Natural killer cell (primary cell): ENCODE measurements at places on chromosomes 2 and 18. TPM values are rescaled to one million over a fixed set of nuclear protein-coding genes. Genes with fewer than 3 reads are reported as not detected.

The CNOT11 gene
- 46.0 TPM for total RNA-seq

The RPRD1A gene
- total RNA-seq, result 20.4 TPM

The TGFA gene
- total RNA-seq, result 13.3 TPM

The SKOR2 gene
- not detected for total RNA-seq

The ONECUT2 gene
- total RNA-seq, result not detected

The CASP8 gene
- total RNA-seq, result 347 TPM

The FBLN7 gene
- total RNA-seq, result 0.48 TPM

The TSHZ1 gene
- 51.6 TPM for total RNA-seq

The TEKT4 gene
- total RNA-seq, result not detected

The OR6B2 gene
- not detected for total RNA-seq

The LRP2 gene
- not detected for total RNA-seq

The CFC1 gene
- not detected for total RNA-seq

The ARHGAP15 gene
- total RNA-seq, result 165 TPM

GRCh38 chr2:133240491-133241223 is 327.6 kb downstream of the NCKAP5 start:
- no peak for DNase-seq

- peak; percentile 82 for DNase-seq
Measured at GRCh38 chr2:84846041-84846663, 34.7 kb downstream of the TRABD2A start.

DNA sequence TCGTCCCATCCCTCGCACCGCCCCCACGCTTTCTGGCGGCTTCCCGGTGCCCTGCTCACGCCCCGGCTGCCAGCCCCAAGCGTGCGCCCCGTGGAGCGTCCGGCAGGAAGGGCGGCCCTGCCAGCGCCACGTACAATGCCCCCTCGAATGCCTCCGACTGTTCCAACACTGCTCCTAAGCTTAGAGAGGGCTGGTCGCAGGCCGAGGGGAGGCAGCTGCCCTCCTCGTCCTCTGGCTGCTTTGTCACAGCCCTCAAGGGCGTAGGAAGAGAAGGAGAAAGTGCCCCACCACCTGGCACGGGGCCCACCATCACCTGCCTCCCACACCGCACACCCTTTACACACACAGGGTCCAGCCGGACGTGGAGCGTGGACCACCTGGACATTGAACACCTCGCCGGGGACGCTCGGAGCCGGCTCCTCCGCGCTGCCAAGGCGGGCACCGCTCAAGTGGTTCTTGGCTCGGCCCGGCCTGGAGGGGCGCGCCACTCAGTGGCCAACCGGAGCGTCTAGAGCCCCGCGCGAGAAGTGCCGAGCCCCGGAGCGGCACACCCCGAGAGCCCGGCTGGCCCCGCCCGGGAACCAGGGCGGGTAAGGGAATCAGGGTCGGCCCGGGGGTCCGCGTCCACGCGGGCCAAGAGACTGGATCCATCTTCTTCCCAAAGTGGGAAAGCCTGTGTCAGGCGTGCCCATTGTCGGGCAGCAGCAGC is 830 bp downstream of the DNER start:
- DNase-seq, result peak; percentile 3

DNA sequence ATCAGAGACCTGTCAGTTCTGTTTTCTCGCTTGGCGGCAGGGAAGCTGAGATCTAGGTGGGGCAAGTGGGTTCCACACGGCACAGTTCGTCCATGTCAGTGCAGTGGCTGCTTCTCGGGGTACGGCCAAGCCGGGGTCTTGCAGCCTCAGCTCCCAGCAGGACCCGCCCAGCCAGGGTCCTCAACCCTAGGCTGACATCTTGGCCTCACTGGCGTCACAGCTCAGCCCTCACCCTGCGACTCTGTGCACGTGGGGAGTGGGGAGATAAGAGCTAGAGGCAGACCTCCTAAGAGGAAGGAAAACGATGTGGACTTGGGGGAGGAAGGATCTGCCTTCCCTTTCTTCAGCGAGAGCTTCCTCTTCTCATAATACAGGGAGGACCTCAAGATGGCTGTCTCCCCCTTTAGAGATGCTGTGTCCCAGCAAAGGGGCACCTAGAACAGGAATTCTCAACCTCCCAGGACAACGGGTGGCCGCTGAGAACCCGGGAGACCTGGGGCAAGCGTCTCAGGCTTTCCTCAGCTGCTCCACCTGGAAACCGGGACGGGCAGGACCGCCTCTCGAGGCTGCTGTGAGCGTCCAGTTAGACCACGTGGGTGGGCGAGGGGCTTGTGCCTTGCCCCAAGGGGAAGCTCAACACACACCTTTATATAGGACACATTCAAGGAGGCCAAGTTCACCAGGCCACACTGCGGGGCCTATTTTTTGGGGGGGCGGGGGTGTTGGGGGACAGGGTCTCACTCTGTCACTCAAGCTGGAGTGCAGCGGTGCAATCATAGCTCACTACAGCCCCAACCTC is 23.5 kb upstream of the KLF11 start:
- no peak for DNase-seq

DNA sequence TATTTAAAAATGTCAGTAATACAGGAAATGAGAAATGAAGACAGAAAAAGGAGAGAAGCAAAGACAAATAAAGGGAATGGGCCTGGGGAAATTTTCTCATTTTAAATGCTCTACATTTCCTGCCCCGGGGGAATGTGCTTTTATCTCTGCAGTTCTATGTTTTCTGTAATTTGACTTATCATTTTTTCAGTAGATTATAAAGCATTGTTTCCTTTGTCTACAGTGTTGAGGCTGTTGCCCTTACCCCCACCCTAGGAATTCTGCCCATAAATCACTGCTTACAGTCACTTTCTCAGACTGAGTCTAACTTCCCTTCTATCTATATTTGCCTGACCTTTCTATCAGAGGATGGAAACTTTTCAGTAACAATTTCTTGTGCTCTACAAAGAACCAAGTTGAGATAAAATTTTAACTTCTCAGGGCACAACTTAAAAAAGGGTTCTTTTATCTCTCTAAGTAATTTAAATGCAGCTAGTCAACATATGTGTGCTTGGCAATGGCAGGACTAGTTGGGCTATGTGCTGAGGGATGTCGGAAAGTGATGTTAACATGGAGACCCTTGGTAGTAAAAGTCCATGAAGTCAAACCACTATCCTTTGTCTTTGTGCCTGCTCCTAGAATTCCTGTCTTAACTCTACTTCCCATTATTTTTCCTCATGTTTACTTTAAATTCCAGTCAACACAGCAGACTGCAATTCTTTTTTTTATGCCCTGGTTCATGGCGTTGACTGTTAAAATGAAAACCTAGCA is 146.5 kb upstream of the MMADHC start:
- DNase-seq, result no peak

DNA sequence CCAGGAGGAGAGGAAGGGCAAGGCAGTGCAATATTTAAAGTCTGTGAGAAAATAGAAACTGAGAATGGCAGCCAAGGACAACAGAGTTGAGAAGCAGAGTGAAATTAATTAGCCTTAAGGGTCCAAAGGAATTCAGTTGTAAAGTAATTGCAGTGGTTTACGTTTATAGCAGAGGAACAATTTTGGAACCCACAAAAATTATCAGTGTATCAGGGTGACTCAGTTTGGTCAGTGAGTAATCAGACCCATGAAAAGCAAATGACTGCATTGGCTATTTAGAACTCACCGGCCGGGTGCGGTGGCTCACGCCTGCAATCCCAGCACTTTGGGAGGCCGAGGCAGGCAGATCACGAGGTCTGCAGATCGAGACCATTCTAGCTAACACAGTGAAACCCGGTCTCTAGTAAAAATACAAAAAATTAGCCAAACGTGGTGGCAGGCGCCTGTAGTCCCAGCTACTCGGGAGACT is 245.8 kb upstream of the SLC39A10 start:
- DNase-seq, result no peak

- DNase-seq, result no peak
Measured at GRCh38 chr2:150911766-150912280, 349.8 kb downstream of the RBM43 start.

- no peak for DNase-seq
Measured at GRCh38 chr2:28665041-28665704, 86.5 kb upstream of the PPP1CB start.

GRCh38 chr2:113068706-113069485 is 1.1 kb downstream of the IL1F10 start:
- DNase-seq, result no peak

DNA sequence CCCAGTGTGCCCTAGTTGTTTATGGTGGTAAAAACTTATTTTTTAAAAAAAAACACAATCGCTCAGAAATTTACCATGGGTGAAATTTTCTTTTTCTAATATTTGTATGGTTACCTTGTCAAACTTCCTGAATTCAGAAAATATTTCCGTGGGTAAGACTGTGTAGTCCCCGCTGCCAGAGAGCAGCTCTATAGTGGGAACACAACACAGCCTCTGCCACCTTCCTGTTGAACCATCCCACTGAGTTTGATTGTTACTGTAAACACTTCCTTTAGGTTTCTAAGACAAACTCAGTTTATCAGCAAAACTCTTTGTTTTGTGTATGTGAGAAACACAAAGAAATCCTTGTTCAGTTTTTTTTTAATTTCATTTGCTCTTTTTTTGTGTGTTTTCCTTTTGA is 17.9 kb downstream of the DNAH6 start:
- peak; percentile 11 for DNase-seq

DNA sequence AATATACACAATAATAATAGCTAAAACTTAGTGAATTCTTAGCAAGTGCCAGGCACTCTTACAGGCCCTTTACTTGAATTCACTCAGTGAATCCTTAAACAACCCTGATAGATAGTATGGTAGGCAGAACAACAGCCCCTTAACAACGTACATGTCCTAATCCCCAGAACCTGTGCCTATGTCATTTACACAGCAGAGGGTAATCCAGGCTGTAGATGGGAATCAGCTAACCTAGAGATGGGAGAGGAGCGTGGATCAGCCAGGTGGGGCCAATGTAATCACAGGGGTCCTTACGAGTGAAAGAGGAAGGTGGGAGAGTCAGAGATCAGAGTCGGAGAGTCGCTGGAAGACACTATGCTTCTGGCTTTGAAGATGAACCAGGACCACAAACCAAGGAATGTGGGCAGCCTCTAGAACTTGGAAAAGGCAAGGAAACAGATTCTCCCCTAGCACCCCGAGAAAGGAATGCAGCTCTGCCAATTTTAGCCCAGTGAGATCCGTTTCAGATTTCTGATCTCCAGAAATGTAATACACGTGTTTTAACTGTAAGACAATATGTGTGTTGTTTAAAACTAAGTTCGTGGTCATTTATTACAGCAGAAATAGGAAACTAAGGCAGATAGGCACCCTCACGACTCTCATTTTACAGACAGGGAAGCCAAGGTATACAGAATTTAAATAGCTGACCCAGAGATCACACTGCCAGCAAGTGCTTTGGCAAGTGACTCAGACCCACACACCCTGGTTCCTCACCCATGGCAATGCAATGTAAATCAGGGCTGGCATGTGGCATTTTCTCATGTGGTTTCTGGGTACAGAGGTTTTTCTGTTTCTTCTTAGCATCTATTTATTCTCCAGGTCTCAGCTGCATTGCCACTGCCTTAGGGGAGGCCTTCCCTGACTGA is 68.9 kb downstream of the DOCK10 start:
- DNase-seq, result no peak

DNA sequence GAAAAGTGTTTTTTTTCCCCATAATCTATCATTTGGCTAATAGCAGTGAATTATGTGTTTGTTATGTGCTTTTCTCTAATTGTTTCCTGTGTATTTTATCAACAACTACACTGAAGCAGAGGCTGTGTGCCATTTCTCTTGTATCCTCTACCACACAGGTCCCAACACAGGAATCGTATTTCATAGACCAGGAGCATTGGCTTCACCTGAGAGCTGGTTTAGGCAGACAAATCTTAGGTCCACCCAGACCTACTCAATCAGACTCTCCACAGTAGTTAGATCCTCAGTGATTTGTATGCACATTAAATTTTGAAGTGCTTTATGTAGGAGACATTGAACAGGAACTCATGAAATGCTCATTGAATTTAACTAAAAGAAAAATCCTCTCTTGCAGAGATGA is 109.2 kb downstream of the FSHR start:
- DNase-seq, result no peak

GRCh38 chr2:49165662-49166061 is 11.3 kb upstream of the FSHR start:
- no peak for DNase-seq

DNA sequence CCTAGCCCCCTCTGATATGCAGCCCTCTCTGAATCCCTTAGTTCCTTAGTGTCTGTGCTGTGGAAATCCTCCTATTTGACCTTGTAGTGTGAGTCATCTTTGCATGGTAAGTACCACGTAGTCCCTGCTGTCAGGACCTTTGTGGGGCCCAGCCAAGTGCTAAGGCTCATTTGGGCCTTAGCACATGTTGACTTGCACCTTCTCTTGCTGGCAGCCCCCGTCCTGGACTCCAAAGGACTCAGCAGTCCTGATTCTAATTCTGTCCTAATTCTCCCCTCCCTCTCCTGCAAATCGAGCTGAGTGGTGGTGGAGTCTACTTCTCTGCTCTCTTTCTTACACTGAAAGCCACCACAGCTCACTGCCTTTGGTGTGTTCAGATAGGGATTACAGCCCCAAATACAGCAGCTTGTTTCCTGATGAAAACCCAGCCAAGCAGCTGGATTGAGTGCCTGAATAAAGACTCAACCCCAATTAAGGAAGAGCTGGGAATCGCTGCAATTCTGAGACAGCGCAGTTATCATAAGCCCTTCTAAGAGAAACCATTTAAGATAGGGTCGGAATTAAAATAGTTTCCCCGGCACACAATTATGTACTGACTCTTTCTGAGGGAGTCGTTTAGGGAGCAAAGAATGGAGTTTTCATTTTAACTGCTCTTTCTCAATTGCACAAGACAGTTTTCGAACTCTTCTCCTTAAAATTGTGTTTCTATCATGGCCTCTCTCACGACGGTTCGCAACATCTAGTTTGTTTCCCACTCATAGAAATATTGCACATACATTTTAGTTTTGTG is 215.6 kb upstream of the TNP1 start:
- no peak for DNase-seq

DNA sequence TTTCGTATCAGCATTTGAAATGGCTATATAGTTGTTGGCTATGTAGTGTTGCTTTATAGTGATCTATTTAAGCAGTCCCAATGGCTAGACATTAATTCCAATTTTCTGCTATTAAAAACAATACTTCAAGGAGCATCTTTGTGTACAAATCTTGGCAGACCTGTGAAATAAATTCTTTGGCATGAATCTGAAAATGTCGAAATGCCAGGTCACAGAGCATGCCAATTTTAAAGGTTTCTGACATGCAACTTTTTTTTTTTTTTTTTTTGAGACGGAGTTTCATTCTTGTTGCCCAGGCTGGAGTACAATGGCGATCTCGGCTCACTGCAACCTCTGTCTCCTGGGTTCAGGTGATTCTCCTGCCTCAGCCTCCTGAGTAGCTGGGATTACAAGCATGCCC is 26.8 kb upstream of the CABLES1 start:
- DNase-seq, result no peak

- no peak for DNase-seq
Measured at GRCh38 chr2:56460508-56460907, 276.7 kb downstream of the CCDC85A start.

DNA sequence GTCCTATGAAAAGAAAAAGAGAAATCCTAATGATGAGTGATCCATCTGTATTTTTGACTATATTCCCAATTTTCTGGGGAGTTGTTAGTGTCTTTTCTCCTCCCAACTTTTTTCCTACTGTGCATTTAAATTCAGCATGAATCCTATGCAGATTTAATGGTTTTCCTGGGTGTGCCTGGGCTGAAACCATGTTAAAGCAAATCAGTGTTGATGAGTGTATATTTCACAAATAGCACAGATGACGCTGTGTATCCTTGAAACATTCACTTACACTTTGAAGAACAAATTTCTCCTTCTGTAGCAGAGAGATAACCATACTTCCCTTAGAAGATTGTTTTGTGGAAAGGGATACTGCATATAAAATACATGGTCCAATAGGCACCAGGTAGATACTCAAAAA is 114.3 kb downstream of the TRIB2 start:
- DNase-seq, result no peak

GRCh38 chr2:67466734-67467133 is 69.6 kb downstream of the ETAA1 start:
- no peak for DNase-seq

- DNase-seq, result no peak
Measured at GRCh38 chr2:69272803-69273471, 114.1 kb downstream of the GFPT1 start.
